NCI-H2171 (cell line): ENCODE measurements at places on chromosomes 5 and 9.

DNA sequence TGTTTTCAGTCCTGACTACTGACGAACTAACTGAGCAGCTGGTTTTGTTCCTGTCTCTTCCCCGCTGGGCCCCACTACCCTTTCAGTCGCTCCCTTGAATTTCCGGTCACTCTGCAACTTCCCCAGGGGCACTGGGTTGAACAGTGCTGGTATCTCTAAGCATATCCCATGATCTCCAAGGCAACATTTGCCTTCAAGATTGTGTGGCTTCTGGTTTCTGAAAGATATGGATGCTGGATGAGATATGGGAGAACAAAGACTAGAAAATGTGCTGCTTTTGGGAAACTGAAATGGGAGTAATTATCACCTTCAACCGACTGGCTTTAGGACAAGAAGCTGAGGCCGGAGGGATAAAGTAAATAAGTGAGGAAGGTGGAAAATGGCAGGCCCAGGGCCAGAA, 258.2 kb upstream of the PIK3R1 start:
- DNase-seq: no peak

- DNase-seq: no peak
These were observed 137.3 kb upstream of the RETREG1 start for GRCh38 chr5:16754086-16754485.

DNA sequence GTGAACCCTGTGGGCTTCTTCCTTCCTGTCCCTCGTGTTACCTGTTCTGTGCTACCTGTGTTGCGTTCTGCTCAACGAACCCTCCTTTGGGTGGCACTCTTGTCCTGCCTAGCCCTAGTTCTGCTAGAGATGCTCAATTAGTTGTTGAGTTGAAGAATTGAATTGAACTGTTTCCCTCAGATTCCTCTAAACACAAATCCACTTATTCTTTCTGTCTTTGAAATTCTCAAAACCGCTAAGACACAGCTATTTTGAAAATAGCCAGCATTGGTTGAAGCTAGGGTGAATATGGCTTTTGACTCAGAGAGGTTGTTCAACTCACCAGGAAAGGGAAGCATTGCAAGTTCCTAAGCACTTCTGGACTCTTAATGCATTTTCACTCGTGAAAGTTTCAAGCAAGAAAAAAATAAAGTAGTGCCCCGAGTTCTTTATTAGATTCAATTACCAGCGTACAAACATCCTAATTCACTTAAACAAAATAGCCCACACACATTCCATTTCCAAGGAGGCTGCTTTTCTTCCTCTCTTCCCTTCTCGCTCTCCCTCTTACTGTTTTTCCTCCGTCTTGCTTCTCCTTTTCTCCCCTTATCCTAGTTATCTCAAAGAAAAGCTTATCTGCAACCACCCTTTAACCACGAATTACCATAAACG, 642 bp upstream of the ITGA1 start:
- no peak for DNase-seq

GRCh38 chr5:154228696-154229095, 38.2 kb downstream of the GALNT10 start:
- no peak for DNase-seq

GRCh38 chr5:10235350-10235749, 14.3 kb downstream of the ATPSCKMT start:
- no peak for DNase-seq

DNA sequence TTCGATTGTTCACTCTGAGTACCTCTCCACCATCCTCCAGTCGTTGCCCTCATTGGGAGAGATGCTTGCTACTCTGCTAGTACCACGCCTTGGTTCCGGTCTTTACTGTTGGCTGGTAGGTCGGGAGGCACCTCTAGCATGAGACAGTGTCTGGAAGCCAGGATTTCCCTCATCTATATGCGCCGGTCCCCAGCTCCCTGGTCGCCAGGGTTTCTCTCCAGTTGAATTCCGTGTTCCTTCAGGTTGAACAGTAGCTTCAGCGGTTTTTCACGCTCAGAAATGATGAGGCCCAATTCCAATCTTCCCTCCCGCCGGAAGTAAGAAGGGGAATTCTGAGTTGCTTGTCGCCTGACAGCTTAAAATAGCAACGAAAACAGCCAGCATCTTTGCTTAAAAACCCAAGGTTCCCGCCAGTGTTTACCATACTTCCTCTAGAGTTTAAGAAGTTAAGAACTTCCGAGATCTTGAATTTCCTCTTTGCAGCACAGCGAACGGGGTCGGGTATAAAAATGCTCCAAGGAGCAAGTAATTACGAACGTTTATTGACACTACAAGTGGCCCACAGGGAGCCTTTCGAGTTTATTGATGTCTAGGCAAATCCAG, 1.3 kb upstream of the ST8SIA4 start:
- no peak for DNase-seq

- DNase-seq: no peak
These were observed 37.9 kb upstream of the RASA1 start for GRCh38 chr5:87229780-87230179.

- no peak for DNase-seq
These were observed 153.8 kb upstream of the NR3C1 start for GRCh38 chr5:143557061-143557818.

- peak; percentile 17 for DNase-seq
These were observed 316.9 kb downstream of the MTRR start for GRCh38 chr5:8185852-8186251.

DNA sequence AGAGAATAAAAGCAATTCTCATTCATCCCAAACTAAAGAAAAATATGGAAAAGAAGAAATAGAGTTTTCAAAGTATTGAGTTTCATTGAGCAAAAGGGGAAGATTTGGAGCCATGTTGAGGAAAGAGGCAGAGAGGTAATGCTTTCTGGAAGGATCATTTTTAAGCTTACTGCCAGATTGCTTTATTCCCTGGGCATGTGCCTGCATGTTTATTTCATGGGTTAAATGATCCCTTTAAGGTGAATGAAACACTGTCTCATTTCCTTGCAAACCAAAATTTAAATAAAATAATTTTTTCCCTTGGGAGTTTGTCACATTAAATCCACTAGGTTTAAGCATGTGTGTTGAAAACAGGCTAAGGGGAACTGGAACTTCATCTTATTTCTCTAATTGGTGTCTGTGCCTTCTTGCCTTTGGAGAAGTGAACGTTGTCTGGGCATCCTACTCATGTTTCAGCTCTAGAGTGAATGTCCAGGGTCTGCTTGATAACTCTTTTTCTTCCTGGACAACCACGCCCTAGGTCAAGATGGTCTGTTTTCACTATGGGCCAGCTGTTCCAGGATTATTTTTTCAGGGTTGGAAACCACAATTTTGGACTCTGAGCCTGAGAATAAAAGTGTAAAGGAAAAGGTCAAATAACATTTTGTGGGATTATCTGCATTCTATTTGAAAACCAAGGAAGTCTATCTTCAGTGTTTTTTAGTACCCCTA, 114.1 kb upstream of the ELL2 start:
- peak; percentile 6 for DNase-seq

GRCh38 chr5:113293068-113293974, 141.5 kb downstream of the TSSK1B start:
- no peak for DNase-seq

GRCh38 chr9:127846443-127847177, 7.8 kb downstream of the ENG start:
- DNase-seq: no peak

- DNase-seq: no peak
These were observed 120.1 kb downstream of the FEM1C start for GRCh38 chr5:115424446-115424845.

DNA sequence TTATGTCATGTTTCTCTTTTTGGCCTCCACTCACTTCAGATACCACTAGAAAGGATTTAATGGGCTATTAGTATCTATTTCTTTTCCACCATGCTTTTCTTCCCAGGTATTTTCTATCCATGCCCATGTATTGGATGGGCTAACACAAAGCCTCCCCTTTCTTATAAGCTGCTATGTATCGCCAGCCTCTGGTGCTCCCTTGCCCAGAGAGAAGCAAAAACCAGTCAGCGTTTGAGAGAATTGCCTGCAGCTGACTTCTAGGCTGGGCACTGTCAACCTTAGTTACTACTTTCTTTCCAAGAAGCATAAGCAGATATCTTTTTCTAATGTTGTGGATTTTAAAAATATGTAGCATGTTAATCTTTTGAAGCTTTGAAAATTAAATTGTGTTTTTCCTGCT, 30.2 kb upstream of the HSPB3 start:
- DNase-seq: no peak

GRCh38 chr5:79831381-79832309, 142.0 kb downstream of the CMYA5 start:
- no peak for DNase-seq

GRCh38 chr9:13213337-13213736, 66.2 kb downstream of the MPDZ start:
- DNase-seq: no peak

GRCh38 chr5:38816083-38817030, 29.5 kb upstream of the OSMR start:
- no peak for DNase-seq

- peak; percentile 51 for DNase-seq
These were observed 21.9 kb upstream of the VDAC1 start for GRCh38 chr5:134026521-134027287.

DNA sequence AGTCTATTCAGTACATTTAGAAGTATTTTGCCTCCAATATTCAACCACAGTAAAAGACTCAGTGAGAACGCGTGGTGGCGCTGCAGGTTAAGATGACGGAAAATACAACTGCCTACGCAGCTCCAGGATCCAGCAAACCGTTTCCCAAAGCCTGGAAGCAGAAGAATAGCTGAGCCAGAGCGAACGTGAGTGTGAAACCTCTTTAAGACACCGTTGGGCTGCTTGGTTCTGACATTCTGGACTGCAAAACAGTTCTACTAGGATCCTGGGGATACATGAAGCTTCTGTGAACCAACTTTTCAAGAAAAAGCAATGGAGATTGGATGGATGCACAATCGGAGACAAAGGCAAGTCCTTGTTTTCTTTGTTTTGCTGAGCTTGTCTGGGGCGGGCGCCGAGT, at the start of gene PCDHB16:
TSS of gene PCDHB16 (plus strand) at position 140 of the 400 bp plus-strand sequence. CDS start at position 313, 173 bp downstream.
- no peak for DNase-seq

DNA sequence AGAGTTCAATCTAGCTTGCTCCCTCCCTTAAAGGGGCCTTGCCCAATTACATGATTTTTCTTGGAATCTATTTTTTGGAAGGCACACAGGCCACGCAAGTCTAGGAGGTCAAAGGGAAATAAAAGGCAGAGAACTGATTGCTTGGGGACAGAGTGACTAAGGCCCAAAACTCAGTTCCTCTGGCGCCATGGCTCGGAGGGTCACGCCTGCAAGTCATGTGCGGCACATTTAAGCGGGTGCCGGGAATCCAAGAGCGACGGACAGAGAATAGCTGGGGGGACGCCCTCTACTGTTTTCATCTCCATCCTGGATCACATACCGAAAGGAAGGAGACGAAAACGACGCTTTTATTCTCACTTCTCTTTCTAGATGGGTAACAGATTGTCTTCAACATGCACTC, 78.6 kb downstream of the FREM1 start:
- DNase-seq: no peak

GRCh38 chr5:74143721-74144330, 496.7 kb downstream of the ENC1 start:
- no peak for DNase-seq

DNA sequence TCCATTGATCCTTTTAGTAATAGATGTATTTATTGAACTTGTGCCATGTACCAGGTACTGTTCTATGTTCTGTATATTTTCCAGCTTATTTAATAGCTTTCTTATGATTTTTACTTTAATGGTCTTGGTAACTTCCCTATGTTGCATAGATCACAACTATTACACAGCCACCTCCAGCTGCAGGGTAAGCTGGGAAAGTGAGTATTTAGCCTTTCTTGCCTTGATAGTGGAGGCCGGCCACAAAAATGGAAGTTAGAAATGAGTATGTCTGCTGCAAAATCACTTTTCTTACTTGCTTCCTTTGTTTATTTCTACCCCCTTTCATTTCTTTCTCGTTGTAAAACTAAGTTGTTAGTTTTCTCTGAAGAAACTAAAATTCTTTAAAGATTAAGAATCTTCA, 43.1 kb upstream of the ANKDD1B start:
- no peak for DNase-seq

DNA sequence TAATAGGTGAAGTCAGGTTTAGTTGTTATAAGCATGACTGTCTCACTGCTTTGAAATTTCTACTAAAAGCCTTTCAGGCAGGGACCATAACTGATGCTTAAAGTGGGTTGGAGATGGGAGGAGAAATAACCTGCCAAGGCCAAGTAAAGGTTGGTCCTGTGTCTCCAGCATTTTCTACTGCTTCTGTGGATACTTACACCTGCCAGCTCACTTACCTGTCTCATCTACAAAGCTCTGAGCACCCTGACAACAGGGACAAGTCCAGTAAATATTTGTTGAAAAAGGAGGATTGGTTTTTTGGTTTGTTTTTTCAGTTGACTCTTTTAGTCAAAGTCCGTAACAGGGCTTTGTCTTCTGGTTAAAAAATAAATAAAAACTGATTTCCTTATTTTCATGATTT, 38.6 kb downstream of the GRAMD2B start:
- no peak for DNase-seq

- no peak for DNase-seq
These were observed 2.4 kb downstream of the SYK start for GRCh38 chr9:90803860-90804593.

DNA sequence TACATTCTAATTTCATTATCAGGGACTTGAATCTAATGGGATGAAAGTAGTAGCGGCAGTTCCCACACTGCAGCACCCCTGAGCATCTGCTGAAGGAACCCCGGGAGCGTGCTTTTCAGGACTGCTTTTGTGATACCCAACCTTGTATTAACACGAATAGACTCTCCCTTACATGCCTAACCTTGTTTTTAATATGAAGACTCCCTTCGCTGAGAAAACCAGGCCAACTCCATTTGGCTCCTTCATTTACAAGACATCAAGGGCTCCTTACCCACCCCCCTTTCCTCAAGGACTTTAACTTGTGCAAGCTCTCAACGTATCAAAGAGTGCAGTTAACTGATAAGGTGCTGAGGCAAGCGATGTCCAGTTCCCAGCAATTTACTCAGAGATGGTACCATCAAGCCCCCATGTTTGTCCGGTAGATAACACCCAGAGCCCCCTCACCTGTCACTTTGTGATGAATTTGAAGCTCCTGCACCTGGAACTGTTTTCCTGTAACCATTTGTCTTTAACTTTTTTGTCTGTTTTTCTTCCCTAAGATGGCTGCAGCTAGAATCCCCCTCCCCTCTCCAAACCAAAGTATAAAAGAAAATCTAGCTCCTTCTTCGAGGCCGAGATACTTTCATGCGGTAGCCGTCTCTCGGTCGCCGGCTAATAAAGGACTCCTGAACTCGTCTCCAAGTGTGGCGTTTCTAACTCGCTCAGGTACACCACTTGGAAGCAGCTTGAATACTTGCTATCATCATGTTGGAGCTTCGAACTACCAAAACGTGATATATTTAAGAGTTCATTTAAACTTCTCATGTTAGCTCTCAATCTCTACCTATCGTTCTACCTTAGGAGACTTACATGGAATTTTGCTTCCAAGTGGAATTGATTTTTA, 10.7 kb downstream of the HNRNPH1 start:
- no peak for DNase-seq

DNA sequence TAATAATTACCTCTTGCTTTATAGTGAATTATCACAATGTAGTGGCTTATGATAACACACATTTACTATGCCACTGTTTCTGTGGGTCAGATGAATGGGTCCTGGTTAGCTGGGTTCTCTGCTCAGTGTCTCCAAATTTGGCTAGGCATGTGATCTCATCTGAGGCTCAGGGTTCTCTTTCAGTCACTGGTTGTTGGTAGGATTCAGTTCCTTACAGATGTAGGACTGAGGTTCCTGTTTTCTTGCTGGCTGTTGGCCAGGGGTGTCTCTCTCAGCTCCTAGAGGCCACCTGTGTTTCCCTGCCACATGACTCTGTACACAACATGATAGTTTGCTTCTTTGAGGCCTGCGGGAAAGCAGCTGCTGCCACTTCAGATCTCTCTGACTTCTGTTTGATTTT, 7.1 kb downstream of the NFX1 start:
- peak; percentile 36 for DNase-seq

- no peak for DNase-seq
These were observed 321.4 kb downstream of the TRIM32 start for GRCh38 chr9:117008461-117008860.
